ENCODE measurements at places on chromosomes 1 and 21.

DNA sequence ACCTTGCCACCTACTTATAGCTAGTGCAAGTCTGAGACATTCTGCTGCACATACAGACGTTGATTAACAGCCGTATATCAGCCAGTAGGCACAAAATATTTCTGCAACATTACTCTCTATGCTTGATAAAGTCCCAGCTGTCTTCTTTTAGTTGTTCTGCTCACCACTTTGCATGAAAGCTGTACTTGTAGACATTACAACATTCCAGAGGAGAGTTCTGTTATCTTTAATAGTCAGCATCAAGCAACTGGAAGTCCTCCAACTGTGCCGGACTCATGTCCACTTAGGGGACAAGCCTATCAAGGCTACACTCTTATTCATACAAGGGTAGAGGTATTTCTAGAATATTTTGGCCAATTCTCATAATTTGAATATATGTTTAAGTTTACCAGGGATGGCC, 50.0 kb downstream of the CACHD1 start:
- DNase-seq = peak; percentile 41

DNA sequence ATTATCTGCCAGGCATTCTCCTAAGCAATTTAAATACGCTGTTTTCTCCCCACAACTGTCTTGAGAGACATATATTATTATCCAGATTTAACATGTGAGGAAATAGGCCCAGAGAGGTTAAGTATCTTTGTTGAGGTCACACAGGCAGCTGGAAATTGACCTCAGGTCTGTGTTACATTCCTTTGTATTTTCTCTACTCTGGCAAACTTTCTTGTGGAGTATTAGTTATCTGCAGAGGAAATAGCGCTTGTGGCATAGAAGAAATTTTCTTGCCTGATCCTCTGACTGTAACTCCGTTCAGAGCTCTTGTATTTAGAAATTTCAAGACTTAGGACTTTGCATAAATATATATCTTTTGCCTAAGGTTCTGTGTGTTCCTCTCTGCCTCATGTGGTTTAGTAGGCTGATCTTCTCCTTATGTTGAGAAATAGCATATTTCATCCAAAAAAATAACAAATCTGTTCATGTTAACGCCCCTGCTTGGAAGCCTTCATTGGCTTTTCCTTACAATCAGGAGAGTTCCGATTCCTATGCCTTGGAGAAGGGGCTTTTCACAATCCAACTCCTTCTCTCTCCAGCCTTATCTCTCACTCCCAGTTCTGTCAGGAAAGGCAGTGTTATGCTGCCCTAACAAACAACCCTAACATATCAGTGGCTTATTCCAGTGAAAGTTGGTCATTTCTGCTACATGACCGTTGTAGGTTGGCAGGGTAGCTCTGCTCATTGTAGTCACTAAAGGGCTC, 2.5 kb upstream of the JUN start:
- peak; percentile 53 for DNase-seq

- no peak for DNase-seq
These were observed 238.2 kb upstream of the SGIP1 start for GRCh38 chr1:66295803-66296202.

GRCh38 chr1:155860970-155861510, 1.7 kb downstream of the SYT11 start:
- no peak for DNase-seq

GRCh38 chr1:197944485-197944884, 27.3 kb downstream of the LHX9 start:
- no peak for DNase-seq

- DNase-seq = no peak
These were observed 133.9 kb downstream of the ATG4C start for GRCh38 chr1:62917805-62918204.

Measured in cardiac fibroblast (primary cell).